ENCODE measurements at places on chromosomes 12 and 14.

- no peak for DNase-seq
Observed at GRCh38 chr14:105154476-105154871, 14.1 kb downstream of the JAG2 start.

- peak; percentile 60 for DNase-seq
Observed at GRCh38 chr14:74963178-74963704, 7.8 kb upstream of the PGF start.

DNA sequence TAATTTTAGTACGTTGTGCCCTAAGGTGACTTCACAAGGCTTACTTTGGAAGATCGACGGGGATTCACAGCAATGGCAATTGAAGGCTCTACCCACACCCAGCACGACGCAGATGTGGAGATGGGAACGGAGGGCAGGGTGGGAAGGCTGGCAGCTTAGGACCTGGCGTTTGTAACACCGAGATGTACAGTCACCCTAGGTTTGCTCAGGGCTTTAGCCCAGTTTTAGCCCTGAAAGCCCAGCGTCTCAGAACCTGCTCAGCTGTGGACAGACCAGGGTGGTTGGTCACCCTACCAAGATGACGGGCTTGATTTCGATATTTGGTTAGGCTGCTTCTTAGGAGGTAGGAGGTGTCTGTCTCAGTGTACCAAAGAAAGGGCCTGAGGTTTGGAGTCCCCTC lies 100.5 kb upstream of the MED13L start:
- no peak for DNase-seq

- DNase-seq: no peak
Observed at GRCh38 chr12:47417121-47417520, 288.7 kb downstream of the RPAP3 start.

GRCh38 chr12:109385339-109386058 lies 37.8 kb downstream of the MYO1H start:
- DNase-seq: peak; percentile 51

Measured in SK-N-SH (cell line).